Esophagus squamous epithelium (tissue), 5 donors: ENCODE measurements at places on chromosomes 4 and X.

GRCh38 chrX:13863324-13863723 lies 46.4 kb upstream of the GPM6B start:
- no peak for DNase-seq

GRCh38 chr4:158938220-158939044 lies 164.4 kb upstream of the RAPGEF2 start:
- no peak for DNase-seq

- no peak for DNase-seq
Measured at GRCh38 chr4:20368926-20369325, 117.2 kb downstream of the SLIT2 start.

DNA sequence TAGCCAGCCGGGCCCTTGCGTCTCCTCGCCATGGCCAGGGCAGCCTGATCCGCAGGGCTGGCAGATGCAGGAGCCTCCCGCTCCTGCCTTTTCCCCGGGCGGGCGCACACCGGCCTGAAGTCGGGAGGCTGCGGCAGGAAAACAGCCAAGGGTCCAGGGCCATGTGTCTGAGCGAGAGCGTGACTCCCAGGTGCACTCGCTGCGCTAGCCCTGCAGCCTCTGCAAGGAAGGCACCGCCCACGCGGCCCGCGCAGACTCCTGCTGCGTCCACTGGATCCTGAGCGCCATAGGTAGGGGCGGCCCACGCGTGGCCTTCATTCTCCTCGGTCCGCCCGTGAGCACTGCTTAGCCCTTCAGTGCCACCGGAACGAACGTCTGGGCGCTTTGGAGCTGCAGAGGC lies 379.9 kb downstream of the TRAM1L1 start:
- no peak for DNase-seq

DNA sequence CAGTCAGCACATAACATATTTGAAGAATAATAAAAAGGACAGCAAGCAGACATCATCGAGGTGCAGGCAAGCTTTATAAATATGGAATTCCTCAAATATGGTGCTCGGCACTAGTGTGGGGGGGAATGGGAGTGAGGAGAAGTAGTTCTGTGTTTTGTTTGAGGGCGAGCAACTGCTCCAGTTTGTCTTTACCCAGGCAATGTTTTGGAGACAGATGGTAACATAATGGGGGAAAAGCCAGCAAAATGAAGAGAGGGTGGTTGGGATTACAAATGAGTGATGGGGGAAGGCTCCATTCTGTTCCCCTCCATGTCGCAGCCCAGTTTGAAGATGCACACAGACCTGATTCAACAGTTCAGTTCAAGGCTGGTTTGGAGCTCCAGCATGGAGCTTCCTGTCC lies 572.9 kb upstream of the DIPK2B start:
- DNase-seq, result no peak

- no peak for DNase-seq
Measured at GRCh38 chr4:54898656-54899340, 226.6 kb downstream of the KDR start.

DNA sequence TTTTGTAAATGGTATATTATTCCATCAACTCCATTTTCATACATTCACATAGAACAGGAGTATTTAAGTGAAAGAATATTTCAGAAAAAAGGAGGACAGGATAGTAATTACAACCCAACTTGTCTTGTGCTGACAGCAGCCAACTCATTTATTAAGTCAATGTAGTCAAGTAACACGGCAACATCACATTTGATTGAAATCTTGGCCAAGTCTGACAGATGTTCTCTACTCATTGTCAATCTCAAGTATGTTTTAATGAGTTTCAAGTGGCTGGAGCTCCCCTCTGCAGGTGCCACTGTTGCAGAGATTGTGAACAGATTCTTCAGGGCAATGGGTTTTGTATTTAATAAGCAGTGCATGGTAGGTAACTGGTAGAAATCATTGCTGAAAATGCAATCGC lies 332.5 kb downstream of the C4orf33 start:
- DNase-seq, result no peak
